Foreskin fibroblast (primary cell): ENCODE measurements at places on chromosomes 3 and 15.

GRCh38 chr3:173395412-173396181, 1.9 kb upstream of the NLGN1 start:
- peak; percentile 94 for DNase-seq

DNA sequence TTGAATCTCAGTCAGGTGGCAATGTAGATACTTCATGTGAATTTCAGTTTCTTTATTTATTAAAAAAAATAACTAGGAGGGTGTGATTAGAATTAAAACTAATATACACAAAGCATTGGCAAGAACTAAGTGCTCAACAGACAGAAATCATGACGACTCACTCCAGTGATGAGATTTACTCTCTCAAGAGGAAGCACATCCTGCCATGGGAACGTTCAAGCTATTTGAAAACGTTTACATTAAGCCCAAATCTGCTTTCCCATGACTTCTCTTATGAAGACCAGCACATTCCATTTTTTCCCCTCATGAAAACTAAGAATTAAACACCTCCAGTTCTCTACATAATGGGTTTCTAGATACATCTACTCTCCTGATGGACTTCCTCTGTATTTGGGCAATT, 8.5 kb downstream of the WDR53 start:
- DNase-seq, result peak; percentile 25

- peak; percentile 46 for DNase-seq
Observed at GRCh38 chr3:136018876-136019275, 53.3 kb downstream of the PPP2R3A start.

- peak; percentile 78 for DNase-seq
Observed at GRCh38 chr15:38176155-38176554, 76.5 kb upstream of the SPRED1 start.

DNA sequence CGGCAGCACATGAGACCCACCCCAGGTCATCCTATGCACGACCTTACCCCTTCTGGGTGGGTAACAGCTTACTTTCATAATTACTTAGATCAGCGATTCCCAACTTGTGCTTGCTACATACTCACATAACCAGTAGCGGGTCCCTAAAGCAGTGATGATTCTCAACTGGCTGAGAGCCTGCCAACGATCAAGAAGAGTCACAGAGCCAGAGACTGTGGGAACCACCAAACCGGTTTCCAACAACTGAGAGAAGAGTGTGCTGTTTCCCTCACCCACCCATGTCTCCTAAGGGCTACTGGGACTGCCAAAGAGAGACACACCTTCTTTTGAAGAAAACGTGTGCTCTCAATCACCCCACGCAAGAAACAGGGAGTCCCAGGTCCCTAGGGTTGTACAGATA, 12.0 kb upstream of the XXYLT1 start:
- no peak for DNase-seq

GRCh38 chr15:98519767-98520550, 128.4 kb upstream of the IGF1R start:
- peak; percentile 24 for DNase-seq

DNA sequence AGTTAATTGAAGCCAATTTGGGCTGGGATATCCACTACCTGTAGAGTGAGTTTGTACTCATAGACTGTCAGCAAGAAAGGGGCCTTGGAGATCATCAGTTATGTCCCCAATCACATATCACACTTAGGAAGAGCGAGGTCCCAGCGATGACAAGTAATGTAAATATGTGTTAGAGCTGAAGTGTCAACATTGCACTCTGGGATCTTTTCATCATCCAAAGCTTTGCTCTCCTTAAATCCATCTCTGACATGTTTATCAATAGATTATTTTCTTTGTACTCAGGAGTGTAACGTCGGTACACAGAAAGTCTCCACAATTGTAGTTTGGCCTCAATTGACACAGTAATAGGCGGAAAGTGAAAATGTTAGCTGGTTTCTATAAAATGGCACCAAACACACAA, 113.7 kb upstream of the TPRG1 start:
- DNase-seq, result no peak

GRCh38 chr3:146131616-146132410, 29.2 kb downstream of the PLOD2 start:
- DNase-seq, result peak; percentile 74

DNA sequence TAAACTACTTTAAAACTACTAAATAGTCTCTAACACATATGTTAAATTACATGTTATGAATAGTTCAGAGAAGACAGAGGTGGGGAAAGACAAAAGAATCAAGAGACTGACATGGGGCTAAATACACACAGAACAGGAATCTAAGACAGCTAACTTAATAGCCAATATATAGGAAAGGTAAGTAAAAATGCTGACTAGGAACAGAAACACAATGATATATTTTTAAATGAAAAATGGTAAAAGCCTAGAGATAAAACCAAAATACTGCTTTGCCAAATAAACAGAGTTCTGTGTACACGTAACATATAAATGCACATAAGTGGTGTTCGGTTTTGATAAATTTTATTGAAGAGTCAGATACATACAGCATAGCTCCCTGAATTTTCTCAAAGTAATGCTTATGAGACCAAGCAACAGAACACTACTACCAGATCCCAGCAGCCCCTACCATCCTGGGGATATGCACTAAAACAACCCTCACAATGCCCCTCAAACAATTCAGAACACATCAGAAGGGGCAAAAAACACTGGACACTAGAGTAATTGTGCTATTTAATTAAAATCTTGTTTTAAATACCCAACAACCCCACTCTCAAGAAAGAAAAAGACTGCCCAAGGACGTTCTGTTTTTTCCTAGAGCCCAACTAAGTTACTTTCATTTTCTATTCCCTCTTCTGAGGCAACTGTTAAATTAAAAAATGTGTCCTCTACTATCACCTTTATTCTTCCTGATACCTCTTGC, 121.1 kb downstream of the ADAM10 start:
- no peak for DNase-seq

- peak; percentile 76 for DNase-seq
Observed at GRCh38 chr3:28322464-28322863, 26.1 kb upstream of the ZCWPW2 start.

DNA sequence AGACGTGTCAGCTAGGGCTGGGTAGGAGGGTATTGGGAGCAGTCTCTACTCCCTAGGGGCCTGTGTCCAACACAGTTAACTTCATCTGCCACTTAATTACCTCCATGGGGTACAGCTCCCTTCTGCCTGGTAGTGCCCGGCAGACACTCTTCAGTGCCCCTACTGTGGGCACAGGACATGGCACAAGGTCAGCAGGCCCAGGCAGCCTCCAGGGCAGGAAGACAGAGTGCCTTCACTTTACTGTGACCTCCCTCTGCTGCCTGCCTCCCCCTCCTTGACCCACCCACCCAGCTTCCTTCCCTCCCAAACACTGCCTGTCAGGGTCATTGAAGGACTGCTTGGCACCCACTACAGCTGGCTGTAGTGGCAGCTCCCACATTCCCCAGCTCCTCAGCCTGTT, 6.5 kb upstream of the GRM2 start:
- DNase-seq, result no peak

DNA sequence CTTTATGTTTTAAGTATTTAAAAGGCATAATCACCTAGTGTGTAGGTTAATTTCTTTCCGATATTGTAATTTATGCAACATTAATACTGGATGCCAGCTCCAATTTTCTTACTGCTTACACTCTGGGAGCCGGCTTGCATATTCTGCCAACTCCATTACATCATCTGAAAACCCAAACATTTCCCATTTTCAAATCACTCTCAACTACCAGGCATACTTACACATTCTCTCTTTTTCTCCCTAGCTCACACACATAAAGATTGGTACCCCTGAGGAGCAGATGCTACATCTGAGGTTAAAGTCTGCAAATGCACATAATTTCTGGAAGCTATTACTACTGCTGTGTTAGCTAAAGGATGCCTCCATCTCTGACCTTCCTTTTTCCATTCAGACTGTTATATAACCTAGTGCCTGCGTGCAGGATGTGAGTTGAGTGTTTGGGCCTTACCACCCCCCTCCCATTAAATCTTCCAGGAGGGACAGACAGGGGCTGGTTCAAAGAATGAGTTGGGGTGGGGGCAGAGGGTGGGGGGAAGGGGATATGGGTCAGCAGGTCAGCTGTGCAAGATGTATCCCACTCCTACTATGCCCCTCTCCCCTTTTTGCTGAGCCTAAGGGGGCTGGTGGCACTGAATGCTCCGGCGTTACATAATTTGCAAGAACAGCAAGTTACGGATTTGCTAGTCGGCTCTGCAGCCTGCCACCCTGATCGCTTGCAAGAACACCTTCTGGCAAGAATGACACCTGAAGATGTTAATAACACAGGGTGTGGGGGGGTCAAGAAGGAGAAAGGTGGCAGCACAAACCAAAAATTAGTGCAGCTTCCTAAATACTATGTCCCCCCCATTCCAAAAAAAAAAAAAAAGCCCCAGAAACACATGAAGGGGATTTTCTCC, 2.5 kb downstream of the RORA start:
- DNase-seq, result peak; percentile 15

- DNase-seq, result no peak
Observed at GRCh38 chr3:4398120-4398940, 68.7 kb downstream of the SUMF1 start.

DNA sequence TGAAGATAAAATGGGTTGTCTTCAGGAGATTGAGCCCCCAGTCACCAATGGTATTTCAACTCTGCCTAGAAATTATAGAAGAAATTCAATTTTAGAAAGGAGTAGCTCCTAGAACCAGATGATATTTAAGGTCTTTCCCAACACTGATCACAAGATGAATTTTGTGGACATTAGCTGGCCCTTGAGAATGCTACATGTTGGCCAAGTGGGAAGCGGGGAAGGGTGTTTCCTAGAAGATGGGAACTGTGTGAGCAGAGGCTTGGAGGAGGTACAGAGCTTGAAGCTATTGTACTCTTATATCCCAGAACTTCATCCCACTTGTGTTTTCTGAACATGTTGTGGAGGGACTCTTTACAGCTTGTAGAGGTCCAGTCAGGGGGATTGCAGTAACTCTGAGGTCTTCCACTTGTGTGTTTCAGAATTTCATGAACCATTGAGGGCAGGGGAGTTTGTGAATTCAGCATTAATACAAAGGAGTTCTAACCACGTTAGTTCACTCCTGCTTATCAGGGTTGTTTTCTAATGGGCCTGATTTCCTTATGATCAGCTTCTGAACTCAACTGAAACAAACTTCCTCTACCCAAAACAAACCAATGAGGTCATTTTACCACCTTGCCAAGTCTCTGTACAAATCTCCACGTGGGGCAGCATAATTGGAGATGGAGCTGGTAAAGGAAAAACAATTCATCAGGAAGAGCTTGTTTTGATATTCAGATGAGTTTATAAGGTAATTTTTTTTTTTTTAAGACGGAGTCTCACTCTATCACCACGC, 152.6 kb upstream of the TPM1 start:
- DNase-seq, result peak; percentile 65

- no peak for DNase-seq
Observed at GRCh38 chr3:87041191-87041590, 50.2 kb upstream of the VGLL3 start.

DNA sequence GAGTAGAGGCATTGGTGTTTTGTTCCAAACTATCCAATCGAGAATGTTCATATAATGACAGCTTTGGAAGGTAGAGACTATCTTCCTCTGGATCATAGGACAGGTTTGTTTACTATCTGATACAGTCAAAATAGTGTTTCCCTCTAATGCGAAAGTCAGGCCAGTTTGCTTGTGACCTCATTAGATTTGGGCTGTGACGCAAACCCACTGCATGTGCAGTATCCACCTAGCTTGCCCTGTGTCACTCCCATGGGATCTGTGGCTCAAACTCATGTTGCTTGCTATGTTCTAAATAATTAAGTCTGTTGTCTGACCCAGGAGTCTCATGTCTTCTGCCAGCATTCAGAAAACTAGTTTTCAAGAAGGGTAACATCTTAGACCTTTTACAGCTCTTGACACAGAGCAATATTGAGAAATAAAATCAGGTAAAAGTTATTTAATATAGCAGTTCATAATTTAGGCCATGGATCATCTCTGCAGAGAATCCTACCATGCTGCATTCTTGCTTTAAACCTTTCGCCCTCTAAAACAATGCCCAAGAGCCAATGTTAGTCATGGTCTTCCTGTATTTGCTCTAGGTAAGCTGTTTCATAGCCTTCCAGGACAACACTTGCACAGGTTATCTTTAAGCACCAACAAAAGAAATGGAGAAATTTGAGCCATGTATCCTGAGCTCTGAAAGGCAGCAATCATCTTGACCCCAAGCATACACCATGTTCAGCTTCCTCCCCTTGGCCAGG, 26.4 kb downstream of the NIT2 start:
- DNase-seq, result no peak

DNA sequence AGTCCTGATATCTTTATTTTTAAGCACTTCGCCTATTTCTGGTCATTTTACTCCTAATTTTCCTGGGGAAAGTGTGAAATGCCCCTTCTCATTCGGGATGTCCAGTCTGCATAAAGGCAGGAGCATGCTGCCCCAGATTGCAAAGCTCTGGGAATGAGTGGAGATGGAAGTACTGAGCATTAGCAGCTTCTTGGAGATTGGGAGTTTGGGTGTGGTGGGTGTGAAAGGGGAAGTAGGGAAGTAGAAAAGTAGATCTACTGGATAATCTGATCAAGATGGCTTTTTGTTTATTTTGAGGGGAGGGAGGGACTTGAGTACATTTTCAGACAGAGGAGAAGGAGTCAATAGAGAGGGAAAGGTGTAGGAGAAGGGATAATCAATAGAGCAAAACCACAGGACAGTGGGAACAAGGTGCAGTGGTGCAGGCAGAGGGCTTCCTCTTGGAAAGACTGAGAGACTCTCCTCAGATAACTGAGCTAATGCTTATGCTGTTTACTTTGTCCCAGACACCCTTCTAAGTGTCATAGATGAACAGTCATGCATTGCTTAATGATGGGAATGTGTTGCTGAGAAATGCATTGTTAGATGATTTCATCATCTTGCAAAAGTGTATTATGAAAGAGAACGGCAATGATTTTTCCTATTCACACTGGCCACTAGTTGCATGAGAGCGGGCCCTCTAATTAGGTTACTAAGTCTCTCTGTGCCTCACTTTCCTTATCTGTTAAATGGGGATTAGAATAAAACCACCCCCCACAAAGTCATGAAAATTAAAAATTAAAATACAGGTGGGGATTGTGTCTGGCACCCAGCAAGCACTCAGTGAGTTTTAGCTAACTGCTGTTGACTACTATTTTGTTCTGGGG, 45.5 kb downstream of the PHLDB2 start:
- peak; percentile 92 for DNase-seq

- DNase-seq, result peak; percentile 7
Observed at GRCh38 chr3:189041482-189042090, 130.2 kb upstream of the TPRG1 start.

GRCh38 chr15:81170511-81170910, 26.2 kb upstream of the IL16 start:
- peak; percentile 59 for DNase-seq

DNA sequence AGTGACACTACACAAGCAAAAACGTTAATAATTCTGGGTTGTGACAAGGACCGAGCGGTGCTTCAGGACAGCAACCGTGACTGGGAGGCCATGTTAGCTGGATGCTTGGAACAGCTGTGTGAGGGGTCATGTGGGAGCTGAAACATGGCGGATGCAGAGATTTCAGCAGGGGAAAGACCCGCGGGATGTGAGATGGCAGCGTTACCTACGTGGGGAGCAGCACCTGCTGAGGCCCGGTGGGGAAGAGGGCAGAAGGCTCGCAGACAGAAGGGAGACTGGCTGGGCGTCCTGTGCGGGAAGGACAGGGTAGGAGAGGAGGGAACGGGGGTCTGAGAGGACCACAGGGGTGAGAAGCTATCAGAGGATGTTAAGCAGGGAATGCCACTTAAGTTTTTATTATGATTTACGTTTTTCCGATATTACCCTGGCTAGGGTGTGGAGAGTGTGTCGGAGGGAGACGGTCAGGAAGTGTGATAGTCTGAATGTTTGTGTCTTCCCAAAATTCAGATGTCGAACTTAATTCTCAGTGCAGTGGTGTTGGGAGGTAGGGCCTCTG, 228.8 kb upstream of the LYSMD4 start:
- DNase-seq, result no peak

GRCh38 chr3:143328451-143328850, 208.9 kb downstream of the CHST2 start:
- DNase-seq, result no peak
